ENCODE measurements at places on chromosomes 1 and 21.

GRCh38 chr1:30816211-30817076 lies 58.9 kb upstream of the LAPTM5 start:
- peak; percentile 20 for DNase-seq

- peak; percentile 85 for DNase-seq
Measured at GRCh38 chr1:22976461-22977243, 4.0 kb upstream of the LACTBL1 start.

GRCh38 chr1:54542120-54542961 lies 5.7 kb upstream of the ACOT11 start:
- peak; percentile 49 for DNase-seq

GRCh38 chr21:35791541-35792325 lies 268.6 kb downstream of the SETD4 start:
- DNase-seq = no peak

- peak; percentile 42 for DNase-seq
Measured at GRCh38 chr1:165871311-165872067, 44.1 kb downstream of the UCK2 start.

All from NCI-H1092 treated with DMSO at 0.1 percent for 48 hours (cell line).